Left forelimb (tissue), 1 donor: ENCODE measurements at places on chromosomes 16 and 17.
A peak's percentile ranks its signal among the peaks of the same experiment; 100 is the strongest.

DNA sequence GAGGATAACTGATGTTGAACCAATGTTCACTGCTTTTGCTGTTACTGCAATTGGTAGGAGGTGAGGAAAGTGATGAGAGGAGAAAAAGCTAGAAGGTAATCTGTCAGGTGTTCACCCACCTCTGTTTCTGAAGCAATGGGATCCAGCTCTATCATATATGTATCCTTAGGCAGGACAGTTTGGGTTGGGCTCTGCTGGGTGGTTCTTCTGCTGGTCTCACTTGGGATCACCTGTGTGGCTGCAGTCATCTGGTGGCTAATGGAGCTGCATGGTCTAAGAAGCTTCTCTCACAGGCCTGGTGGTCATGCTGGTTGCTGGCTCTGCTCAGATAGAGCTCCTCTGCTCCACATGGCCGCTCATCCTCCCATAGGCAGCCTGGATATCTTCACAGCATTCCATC lies 40.2 kb upstream of the ZCCHC14 start:
- no peak for DNase-seq

DNA sequence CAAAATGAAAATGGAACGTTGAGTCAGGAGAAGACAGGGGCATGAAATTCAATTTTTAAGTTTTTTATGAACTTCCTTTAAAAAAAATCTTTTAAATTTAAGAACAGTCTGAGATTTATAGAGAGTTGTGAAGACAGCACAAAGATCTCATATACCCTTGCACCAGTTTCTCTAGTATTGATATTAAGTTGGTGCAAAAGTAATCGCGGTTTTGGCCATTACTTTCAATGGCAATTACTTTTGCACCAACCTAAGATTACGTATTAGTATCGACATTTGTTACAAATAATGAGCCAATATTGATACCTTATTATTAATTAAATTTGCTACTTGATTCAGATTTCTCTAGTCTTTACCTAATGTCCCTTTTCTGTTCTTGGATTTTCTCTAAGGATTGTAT lies 684.4 kb upstream of the CDH8 start:
- DNase-seq: no peak

DNA sequence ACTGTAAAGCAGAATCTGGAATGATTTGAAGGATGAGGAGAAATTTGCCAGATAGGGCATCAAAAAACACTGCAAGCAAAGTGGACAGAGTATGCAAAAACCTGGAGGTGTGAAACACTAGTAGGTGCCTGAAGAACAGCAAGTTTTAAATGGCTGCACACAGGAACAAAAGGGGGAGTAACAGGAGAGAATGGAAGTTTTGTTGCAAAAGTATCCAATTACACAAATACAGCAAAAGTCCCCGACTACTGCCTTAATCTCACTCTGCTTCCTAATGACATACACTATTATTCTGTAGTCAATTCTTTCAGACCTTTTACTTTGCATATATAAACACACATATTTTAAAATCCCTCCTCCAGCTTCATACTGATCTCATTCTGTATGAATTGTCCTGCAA lies 1.5 kb downstream of the HEATR6 start:
- DNase-seq: no peak

DNA sequence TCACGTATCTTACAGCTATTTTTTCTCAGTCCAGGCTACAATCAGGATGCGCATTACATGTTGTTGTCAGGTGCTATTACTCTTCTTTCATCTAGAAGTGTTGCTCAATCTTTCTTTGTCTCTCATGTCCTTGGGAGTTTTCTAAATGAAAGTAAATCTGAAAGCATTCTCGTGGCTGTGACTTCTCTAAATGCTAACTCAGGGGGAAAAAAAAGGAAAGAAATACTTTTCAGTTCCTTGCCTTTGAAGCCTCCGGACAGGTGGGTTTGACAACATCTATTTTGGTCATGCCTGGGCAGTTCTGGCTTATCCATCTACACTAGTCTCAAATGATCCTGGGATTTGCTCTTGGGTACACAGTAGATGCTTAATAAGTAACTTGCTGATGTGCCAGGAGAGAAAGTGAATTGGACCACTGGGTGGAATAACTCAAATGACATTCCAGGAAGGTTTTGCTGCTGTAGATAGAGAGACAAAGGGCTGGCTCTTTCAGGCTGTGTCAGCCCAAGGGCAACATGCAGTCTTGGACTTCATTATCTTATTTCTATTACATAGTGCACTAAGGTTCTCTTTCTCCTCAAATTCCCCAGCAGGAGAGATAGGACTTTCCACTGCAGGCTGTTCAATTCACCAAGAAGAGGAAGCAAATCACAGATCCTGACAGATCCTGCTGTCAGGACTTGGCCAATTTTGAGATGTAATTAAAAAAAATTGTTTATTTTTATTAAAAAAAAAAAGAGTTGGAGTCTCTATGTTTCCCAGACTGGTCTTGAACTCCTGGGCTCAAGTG lies 63.6 kb upstream of the NFAT5 start:
- no peak for DNase-seq

DNA sequence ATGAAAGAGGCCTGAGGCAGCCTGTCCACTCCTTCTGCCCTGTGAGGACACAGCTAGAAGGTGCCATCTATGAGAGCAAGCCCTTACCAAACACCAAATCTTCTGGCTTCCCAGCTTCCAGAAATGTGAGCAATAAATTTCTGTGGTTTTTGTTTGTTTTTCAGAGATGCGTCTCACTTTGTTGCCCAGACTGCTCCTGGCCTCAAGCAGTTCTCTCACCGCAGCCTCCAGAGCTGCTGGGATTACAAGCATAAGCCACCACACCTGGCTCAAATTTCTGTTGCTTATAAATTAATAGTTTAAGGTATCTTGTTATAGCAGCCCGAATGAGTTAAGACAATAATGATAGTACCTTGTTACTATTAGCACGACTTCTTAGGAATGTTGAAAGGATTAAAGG lies 12.5 kb upstream of the SLC16A11 start:
- no peak for DNase-seq

- no peak for DNase-seq
Measured at GRCh38 chr17:71398800-71399219, 722.0 kb upstream of the SOX9 start.

DNA sequence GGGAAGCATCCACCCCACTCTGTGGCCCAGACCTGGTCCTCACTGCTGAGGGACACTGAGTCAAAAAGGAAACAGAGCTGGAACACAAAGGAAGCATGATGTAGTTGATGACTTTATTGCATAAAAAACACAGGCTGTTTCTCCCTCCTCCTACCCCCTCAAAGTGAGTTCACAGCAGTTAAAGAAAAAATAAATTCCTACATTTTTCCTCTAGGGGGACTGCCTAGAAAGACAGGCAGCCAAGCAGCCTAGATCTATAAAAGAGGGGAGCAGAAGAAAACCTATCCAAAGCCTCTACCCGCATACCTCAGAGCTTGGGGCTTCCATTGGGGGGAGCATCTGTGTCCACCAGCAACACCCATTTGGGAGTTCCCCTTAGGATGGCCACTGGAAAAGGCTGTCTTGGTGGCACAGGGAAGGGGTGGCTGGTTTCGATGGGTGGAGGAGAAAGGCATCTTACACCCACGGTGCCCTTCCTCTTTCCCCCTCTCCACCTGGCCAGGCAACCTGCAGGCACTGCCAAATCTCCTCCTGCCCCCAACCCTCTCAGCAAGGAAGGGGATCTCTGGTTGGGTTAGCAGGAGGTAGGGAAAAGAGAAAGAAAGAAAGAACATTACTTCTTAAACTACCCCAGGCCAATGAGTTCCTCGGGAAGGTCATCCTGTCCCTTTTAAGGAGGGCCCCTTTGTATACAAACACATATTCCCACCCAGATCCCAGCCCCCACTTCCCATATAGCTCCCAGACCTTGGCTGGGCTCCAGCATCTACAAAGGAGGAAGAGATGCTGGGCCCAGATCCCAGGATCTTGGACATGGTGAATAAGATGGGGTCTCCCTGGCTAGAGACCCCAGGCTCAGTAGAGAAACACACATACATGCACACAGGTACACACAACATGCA lies 4.0 kb upstream of the SCRN2 start:
- DNase-seq: no peak

GRCh38 chr17:59804901-59805465 lies 87.8 kb downstream of the TUBD1 start:
- no peak for DNase-seq

GRCh38 chr17:19399750-19400450 lies 11.1 kb upstream of the RNF112 start:
- peak; percentile 73 for DNase-seq

DNA sequence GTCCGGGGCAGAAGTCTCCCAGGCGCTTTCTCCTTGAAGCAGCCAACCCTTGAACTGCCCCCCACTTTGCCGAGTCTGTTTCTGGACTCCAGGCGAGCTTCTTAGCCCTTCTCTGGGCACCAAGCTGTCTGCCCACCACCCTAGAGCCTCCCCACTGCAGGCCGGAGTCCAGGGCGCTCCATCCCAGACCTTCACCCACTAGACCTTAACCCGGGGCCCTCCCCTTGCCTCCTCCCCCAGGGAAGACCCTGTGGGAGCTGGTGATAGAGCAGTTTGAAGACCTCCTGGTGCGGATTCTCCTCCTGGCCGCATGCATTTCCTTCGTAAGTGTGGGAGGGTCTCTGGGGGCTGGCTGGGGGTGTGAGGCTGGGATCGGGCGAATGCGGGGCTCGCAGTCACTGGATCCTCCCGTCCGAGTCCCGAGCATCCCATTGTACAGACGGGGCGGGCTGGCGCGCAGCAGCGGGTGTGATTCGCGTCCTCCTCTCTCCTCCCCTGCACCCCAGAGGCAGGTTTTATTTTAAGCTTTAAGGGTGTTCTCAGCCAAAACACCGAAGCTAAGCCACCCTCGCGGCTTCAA lies 1.1 kb downstream of the ATP2A1 start:
- no peak for DNase-seq

DNA sequence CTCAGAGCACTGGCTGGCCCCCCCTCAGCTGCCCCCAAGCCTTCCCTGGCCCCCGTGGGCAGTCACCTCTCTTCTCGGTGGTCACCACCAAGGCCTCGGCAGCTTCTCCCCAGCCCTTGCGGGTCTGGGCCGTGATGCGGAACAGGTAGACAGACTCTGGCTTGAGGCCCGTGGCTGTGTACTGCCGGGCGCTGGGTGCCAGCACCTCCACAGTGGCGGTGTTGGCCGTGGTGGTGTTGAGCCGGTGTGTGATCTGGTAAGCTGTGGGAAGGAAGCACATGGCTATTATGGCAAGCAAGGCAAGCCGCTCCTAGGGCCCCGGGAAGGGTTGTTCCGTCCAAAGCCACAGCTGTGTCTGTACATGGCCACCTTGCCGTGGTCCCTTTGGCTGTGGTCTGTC lies 78.4 kb upstream of the CDC42EP4 start:
- DNase-seq: no peak

DNA sequence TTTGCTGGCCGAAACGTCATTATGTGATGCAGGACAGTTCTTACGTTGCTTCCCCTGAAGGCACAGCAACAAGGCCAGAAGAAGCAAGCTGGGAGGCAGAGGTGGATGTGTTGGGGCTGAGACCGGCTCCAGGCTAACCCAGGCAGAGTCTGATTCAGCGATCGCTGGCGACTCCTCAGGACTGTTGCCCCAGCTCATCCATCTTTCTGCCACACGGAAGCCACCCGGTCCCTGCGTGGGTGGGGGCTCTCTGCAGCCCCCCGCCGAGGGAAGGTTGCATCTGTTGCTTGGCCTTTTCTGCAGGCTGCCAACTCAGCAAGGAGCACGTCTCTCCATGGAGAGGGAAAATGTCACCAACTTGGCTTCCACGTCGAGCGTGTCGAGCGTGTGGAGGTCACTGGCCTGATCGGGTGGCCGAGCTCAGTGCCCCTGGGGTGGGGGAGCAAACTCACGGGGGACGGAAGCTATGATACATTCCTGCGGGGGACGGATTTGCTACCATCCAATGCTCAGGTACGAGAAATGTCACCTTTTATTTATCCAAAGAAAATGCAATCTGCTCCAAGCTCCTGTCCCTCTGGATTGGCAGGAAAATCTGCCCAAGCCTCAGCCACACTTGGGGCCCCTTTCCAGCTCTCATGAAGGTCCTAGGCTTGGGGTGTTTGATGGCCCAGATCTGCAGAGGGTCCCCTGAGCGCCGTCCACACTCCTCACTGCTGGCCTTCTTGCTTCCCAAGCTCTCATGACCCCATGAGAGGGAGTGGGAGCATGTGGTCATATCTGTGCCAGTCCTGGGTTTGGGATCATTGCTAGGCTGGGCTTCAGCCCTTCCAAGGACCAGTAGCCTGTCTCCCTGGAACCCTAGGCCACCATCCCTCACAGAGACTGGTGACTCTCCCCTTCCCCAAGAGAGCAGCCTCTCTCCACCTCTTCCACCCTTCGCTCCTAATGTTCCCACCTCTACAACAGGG lies 69.4 kb downstream of the RPH3AL start:
- no peak for DNase-seq

DNA sequence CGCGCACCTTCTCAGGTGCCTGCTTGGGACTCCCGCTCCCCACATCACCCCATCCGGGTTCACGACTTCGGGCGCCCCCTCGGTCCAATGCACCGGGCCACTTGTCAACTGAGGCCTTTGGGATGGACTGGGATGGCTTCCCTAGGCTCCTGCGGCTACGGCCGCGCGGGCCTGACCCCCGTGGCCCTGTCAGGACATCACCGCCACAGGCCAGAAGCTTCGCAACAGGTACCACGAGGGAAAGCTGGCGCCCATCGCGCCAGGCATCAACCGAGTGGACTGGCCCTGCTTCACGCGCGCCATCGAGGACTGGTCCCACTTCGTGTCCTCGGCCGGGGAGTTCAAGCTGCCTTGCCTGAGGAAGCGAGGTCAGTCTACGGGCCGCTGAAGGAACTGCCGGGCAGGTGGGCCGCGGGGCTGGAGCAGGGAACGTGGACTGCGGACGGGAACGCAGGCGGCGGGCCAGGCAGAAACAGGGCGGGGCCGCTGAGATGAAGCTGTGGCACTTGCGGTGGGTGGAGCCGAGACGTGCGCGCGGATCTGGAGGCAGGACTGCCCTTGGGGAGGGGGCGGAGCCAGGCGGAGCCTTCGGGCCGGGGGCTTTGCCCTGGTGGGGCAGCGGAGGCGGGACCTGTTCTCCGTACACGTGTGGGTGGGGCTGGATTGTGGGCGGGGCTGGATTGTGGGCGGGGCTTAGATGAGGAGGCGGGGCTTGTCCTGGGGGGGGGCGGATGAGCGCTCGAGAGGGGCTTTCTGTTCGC lies 13.7 kb upstream of the CNGB1 start:
- DNase-seq: peak; percentile 84

- DNase-seq: peak; percentile 91
Measured at GRCh38 chr16:56317998-56318826, 107.1 kb downstream of the AMFR start.

DNA sequence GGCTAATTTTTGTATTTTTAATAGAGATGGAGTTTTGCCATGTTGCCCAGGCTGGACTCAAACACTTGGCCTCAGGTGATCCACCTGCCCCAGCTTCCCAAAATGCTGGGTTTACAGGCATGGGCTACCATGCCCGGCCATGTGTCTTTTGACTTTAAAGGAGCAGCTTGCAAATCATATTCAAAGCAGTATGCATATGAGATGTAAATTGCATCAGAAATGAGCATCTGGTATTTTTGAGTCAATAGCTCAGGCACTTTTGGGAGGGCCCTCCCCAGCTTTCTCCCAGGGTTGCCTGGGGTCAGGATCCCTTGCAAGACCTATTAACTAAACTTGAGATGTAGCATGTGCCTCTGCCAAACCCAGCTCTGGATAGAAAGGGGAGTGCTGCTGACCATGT lies 21.5 kb downstream of the EPOP start:
- no peak for DNase-seq

GRCh38 chr17:59761385-59762048 lies 54.1 kb downstream of the VMP1 start:
- DNase-seq: no peak

GRCh38 chr17:7912927-7913524 lies 3.1 kb downstream of the RNF227 start:
- DNase-seq: no peak

GRCh38 chr17:45680360-45680759 lies 103.8 kb upstream of the CRHR1 start:
- DNase-seq: no peak
